Urothelium cell line (cell line): ENCODE measurements at places on chromosomes 4 and X.

- no peak for DNase-seq
Measured at GRCh38 chr4:7742807-7743280, 196.8 kb downstream of the AFAP1 start.

GRCh38 chr4:55949482-55949802 lies 697 bp downstream of the CEP135 start:
- DNase-seq: no peak

GRCh38 chrX:150848914-150849365 lies 49.5 kb downstream of the CD99L2 start:
- no peak for DNase-seq

DNA sequence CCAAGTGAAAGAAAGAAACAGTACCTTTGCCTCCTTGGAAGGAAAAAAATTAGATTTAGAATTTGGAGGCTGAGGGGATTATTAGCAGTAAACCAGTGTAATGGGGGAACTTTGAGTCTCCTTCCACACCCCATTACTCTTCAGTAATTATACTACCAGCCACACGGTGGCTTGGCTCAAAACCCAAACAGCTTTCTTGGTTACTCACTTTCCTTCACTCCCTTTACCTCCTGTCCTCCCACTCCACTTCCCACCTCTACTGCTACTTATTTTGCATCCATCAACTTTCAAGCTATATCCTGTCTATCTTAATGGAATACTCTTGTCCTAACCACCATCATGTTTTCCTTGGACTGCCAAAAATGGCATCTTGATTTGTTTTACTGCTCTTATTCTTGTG lies 310.6 kb upstream of the AADAT start:
- no peak for DNase-seq

GRCh38 chr4:107757283-107757682 lies 37.2 kb upstream of the PAPSS1 start:
- no peak for DNase-seq

DNA sequence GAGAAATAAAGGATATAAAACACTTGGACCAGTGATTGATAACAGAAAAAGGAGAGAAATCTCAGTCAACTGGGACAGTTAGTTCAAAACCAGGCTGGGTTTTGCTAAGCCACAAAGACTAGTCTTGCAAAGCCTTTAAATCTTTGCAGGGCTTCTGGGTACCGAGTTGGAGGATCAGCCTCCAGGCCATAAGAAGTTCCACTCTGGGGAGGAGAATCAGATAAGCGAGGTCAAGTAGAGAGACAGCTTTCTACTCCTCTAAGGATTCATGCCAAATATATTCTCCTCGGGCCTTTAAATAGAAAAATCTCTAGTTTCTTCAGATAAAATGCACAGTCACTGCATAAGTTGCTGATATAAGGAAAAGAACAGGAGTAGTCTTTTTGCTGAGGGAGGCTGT lies 92.7 kb downstream of the MFAP3L start:
- DNase-seq: no peak

DNA sequence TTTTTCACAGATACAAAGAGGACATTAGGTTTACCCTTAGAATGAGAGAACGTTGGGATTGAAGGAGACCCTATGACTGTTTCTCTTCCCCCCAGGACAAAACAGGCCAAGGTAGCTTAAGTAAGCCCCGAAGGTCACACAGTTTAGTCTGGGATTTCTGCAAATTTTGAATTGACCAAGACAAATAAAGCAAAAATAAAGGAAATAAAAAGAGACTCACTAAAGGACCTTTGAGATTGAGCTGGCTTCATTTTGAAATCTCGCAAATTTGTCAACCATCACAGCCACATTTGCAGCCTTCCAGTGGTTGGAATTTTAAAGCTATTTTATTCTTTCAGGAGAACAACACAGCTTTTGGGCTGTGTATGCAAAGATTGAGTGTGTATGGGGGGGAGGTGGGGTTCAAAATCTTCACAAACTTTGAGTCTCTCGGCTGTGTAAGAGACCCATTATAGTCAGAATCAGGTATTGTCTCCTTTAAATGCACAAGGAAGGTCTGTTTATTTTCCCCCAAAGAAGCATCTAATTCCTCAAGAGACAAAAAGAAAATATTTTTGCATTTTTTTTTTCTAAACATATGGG lies 4.2 kb downstream of the TMSB4X start:
- DNase-seq: no peak

GRCh38 chr4:183657564-183657963 lies 1.4 kb downstream of the RWDD4 start:
- no peak for DNase-seq

DNA sequence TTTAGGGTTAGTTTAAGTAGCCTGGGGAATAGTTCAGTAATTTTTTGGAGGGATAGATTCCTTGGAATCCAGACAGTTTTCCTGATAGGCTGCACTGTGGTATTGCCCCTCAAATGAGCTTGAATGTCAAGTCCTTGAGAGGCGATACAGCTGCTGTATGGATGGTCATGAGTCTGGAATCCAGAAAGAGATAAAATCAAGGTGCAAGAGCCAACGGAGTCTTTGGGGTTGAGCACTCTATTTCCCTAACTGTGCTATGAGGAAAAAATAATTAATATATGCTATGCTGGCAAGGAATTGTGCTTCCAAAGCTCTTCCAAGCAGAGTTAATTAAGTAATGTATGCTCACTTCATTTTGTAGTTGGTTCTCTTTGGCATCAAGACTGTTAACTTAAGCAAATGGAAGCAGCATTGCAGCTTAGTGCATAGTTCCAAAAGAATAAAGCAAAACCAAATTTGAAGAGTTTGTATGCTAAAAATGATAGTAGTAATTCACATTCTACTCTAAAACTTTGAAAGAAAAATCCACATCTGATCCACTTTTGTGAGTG lies 48.8 kb downstream of the LIMCH1 start:
- DNase-seq: no peak

GRCh38 chr4:3685081-3685645 lies 81.0 kb upstream of the ADRA2C start:
- no peak for DNase-seq

- DNase-seq: peak; percentile 84
Measured at GRCh38 chr4:152106113-152106763, 345.4 kb upstream of the GATB start.

DNA sequence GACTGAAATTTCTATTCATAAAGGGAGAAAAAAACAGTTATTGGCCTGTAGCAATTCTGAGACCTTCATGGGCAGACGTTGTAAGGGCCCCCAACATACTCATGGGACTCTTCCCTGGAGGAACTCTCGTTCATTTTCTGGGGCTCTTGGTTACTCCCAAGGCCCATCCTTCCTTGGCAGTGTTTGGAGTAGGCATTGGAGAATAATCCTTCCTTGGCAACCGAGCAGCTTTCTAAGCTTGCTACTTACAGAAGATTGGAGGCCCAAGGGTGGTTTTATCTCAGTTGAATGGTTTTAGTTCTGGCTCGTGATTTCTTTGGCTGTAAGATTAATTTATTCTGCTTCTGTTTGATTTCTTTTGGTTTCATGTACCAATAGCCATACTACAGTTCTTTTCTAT lies 50.4 kb downstream of the ALG13 start:
- DNase-seq: no peak

DNA sequence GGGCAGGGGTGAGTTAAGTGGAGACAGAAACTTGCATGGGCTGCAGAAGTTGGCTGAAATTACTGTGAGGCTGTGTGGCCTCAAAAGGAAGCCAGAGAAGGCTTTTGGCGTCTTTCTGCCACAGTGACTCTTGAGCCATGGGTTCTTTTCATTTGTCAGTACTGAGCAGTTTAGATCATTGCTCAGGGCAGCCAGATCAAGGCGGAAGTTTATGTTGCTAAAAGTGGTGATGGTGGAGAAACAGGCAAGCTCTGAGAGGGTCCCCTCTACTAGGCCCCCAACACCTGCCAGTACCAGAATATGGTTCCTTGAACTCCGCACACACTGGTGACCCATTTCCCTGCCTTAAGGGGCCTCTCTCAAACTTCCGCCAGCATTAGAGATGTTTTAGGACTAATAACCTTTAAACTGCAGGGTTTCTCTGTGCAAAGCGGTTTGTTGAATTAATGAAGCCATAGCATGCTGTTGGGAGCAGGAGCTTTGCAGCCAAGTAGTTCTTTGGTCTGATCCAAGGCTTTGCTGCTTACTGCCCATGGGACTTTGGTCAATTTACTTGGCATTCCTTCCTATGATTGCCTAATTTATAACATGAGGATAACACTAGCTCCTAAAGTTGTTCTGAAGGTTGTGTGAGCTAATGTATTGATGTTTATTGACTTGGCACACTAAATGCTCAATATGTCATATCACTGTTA lies 34.5 kb downstream of the RNF175 start:
- DNase-seq: no peak

GRCh38 chrX:106247162-106247561 lies 79.1 kb downstream of the PWWP3B start:
- DNase-seq: peak; percentile 2

DNA sequence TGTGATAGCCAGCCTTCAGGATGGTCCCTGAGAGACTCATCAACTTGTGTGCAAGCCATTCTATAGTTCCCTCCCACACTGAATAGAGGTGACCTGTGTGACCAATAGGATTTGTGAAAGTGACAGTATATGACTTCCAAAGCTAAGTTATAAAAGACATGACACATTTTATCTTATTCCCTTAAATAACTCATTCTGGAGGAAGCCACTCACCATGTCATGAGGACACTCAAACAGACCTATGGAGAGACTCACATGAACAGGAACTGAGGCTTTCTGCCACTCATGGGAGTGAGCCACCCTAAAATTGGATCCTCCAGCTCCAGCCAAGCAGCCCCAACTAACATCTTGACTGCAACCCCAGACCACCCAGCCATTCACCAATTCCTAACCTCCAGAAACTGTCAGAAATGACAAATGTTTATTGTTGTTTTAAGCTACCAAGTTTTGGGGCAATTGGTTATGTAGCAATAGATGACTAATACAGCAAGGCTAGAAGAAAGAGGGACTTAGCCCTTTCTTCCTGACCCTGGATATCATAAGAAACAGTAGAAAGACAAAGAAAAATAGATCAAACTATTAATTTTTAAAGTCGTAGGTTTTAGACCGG lies 9.0 kb upstream of the CHIC2 start:
- DNase-seq: no peak

DNA sequence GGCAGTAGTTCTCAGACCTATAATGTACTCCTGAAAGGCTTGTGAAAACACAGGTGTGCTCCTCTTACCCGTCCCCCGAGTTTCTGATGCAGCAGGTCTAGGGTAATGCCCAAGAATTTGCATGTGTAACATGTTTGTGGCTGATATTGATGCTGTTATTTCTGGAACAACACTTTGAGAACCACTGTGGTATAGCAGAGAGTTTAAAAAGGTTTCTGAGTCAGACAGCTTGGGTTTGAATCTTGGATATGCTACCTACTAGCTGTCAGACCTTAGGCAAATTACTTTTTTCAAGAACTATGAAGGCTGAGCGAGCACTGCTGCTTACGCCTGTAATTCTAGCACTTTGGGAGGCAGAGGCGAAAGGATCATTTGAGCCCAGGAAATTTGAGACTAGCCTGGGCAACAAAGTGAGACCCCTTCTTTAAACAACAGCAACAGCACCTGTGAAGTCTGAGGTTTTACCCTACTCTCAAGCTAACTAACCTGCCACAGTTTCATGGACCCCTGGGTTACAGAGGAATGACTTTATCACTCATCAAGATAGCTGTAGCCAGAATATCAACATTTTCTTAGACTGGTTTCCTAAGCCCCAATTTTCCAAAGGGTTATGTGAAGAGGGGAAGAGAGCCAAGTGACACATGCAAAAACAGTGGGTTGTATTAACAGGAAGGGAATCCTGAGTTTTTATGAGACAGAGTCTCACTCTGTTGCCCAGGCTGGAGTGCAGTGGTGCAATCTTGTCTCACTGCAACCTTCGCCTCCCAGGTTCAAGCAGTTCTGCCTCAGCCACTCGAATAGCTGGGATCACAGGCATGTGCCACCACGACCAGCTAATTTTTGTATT lies 5.1 kb downstream of the AFF1 start:
- DNase-seq: no peak

DNA sequence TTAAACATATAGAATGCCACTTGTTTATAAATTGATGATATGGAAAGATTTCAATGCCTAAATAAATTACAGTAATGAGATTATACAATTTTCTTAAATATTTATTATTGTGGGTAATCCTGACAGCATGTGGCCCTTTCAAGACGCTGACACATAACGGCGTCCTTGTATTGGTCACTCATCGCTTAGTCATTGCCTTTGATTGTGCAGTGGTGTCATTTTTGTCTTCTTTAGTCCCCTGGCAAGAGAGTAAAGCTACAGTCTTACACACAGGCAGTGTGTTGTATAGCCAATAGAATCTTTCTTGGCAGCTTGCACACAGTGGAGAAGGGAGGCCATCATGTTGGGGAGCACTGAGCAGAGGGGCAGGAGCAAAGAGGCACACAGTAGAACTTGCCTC lies 361.8 kb upstream of the GALNT7 start:
- no peak for DNase-seq

DNA sequence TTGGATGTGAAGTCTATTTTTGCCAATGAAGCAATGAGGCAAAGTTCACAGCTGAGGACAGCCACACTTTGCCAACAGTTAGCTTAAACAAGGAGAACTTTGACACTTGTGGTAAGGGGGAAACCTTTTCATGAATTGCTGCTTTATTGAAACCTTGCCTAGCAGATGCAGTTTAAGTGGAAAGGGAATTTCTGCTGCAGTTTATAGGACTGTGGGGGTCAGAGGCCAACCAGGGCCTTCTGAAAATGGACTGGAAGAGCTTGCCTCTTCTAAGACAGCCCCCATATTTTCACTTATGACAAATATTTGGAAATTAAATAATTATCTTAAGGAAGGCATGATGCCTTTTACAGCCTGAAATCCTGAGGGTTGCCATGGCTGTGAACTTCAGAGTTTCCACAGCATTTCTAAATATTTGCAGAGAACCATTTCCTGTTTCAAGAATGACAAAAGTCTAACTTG lies 550.3 kb downstream of the RAB28 start:
- no peak for DNase-seq

GRCh38 chr4:115259642-115260041 lies 146.2 kb upstream of the NDST4 start:
- DNase-seq: no peak

DNA sequence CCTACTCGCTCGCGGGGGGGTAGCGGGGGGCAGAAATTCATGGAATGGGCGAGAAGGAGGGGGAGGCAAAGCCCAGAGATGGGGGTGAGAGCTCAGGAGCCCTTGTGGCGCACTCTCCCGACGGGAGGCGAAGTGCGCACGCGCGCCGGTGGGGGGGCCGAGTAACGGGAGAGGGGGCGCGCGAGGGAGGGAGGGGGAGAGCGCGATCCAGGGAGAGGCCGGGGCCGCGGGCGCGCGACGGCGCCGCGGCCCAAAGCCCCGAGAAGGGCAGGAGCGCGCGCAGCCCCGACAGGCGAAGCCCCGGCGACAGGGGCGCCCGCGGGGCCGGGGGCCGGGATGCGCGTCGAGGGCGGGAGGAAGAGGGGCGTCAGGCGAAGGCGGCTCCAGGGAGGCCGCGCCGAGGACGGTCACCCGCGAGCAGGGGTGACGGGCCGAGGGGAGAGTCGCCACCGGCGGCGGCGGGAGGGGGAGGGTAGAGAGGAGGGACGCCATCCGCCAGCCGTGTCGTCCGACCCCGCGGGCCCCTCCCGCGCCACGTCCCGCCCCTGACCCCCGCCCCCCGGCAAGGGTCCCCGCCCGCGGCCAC lies 421 bp downstream of the MECP2 start:
- DNase-seq: peak; percentile 91
